SJCRH30 (cell line): ENCODE measurements at places on chromosomes 5 and 9. TPM values are rescaled to one million over a fixed set of nuclear protein-coding genes. Genes with fewer than 3 reads are reported as not detected.

The TAS2R1 gene
- total RNA-seq: not detected in 2 replicates

The PCSK1 gene
- not detected in 2 replicates for total RNA-seq

DNA sequence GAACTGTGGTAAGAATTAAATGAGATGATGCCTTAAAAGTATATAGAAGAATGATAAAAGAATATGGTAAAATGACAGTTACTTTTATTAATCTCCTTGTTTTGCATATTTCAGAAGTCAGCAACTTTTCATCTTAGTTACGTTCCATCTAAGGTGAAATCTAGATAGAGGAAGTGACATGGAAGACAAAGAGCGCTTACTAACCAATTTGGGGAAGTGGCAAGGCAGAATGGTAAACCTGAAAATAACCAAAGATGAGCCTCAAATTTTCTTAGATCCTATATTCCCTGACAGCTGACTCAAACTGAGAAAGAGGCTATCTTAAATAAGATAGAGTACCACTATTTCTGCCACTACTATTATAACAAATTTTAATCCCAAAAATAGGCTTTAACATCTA lies 52.5 kb downstream of the FGF10 start:
- no peak for DNase-seq

DNA sequence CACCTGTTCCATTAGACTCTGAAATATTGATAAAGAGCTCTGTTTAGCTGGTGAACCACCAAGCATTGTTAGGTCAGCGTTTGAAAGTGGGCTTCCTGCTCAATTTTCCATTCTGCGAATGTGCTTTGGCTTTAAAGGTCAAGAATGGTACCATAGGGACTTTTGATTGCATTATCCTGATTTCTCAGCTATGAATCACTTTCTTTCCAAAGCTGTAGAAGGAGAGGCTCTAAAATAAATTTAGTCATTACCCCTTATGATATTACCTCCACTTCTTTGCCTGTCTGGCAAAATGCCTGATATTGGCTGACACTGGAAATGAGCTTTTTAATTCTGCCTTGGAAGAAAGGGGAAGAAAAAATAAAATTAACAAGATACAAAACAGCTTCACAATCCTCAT lies 237.2 kb upstream of the CTNND2 start:
- no peak for DNase-seq

DNA sequence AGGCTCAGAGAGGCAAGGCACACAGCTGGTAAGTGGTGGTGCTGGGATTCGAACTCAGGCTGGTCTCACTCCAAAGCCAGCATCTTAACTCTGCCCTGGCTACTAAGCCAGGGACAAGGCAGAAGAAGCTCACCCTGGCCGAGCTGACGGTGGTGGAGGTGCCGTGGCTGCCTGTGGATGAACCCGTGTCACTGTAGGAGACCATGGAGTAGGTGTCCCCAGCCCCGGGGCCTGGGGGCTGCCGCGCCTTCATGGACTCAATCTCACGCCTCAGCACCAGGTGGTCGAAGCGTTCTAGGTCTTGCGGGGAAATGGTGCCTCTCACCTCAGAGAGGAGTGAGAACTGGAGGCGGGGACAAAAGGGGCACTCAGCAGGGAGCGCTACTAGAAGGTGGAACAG lies 35.4 kb upstream of the AKNA start:
- DNase-seq: peak; percentile 2

- no peak for DNase-seq
Measured at GRCh38 chr5:6786786-6787495, 73.7 kb downstream of the TENT4A start.
